ENCODE measurements at places on chromosomes 16 and 17.

DNA sequence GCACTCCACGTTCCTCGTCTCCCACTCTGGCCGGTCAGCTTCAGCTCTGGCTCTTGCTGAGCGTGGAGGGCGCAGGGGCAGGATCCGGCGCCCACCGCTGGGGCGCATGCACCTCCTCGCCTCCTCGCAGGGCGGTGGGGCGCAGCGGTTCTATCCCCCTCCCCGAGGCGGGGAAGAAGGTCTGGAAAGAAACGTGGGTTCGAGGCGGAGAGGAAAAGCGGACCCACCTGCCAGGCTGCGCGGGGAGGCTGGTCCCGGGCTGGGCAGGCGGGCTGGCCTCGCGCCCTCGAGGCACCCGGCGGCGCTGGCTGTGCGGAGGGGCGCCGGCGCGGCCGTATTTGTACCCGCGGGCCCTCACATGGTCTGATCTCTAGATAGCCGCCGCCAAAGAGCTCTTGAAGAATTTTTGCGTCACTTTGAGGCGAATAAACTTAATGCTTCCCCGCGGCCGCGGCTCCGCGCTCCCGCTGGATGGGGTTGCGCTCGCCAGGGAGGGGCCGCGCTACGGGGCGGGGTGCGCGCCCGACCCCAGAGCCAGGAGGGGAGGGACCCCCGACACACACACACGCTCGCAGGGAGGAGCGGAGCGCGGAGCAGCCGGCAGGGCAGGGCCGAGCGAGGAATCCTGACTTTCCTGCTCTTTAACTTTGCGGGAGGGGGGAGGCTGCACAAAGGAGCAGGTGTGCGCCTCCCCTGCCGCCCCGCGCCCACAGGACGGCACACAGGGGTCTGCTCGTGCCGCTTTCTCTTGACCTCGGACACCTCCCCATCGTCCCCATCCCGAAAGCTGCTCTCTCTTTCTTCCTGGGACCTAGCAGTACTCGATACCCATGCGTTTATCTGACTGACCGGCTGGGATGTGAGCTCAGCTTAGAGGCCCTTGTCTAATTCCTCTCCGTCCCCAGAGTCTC is at the start of gene SLC6A4:
SLC6A4 (minus strand) TSS at position 312 of the 911 bp plus-strand sequence. CDS start 13,739 bp downstream, outside the sequence.
- DNase-seq: peak; percentile 54

GRCh38 chr17:35531160-35531559 is 6.3 kb downstream of the SLFN12L start:
- DNase-seq: no peak

DNA sequence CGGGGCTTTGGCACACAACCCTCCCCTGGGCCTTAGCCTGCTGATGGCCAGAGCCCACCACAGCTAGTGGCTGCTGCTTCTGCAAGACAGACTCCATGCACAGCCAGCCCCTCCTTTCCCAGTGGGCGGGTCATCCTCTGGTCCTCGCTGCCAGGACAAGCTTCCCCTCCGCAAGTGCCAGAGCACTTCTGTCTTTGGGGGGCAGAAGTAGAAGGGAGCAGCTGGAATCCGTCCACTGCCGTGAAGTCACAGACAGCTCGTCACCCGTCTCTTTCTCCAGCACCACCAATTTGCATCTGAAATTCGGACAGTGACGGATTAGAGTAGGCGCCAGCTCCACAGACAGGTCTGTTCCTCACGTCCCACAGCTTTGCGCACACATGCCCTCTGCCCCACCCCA is 31.3 kb upstream of the NAT9 start:
- DNase-seq: no peak

DNA sequence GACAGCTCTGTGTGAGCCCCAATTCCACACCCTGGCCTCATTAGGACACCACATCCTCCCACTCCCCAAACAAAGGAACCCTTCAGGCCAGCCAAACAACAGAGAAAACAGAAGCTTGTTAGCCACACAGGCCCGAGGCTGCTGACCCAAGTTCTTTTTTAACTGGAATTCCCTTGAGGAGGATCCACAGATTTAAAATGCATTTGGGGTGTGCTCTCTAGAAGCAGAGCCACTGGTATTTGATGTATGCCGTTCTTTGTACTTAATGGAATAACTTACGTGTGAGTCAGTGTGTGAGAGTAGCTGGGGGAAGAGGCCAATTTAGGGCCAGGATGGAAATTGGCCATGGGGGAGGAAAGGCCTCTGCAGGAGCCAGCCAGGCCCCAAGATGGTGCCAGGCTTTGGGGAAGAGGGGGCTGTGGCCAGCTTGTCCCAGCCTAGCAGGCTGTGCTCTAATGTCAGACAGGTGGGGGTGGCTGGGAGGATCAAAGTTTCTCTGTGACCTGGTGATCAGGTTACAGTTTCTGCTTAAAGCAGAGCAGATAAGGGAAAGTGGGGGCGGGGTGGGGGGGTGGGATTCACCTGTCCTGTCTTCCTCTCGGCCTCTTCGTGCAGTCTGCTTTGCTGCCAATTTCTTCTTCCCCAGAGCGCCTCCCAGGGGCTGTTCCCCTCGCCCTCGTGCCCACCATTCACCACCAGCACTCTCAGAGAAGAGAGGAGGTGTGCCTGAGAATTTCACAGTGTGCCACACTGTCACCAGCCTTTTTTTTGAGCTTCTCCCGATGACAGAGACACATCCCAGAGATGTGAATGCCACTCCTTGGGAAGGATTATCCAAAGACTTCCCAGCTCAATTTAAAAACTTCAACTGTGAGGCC is 50.8 kb downstream of the TOM1L2 start:
- DNase-seq: no peak

- DNase-seq: no peak
These were observed 42.6 kb upstream of the SKAP1 start for GRCh38 chr17:48472411-48473281.

DNA sequence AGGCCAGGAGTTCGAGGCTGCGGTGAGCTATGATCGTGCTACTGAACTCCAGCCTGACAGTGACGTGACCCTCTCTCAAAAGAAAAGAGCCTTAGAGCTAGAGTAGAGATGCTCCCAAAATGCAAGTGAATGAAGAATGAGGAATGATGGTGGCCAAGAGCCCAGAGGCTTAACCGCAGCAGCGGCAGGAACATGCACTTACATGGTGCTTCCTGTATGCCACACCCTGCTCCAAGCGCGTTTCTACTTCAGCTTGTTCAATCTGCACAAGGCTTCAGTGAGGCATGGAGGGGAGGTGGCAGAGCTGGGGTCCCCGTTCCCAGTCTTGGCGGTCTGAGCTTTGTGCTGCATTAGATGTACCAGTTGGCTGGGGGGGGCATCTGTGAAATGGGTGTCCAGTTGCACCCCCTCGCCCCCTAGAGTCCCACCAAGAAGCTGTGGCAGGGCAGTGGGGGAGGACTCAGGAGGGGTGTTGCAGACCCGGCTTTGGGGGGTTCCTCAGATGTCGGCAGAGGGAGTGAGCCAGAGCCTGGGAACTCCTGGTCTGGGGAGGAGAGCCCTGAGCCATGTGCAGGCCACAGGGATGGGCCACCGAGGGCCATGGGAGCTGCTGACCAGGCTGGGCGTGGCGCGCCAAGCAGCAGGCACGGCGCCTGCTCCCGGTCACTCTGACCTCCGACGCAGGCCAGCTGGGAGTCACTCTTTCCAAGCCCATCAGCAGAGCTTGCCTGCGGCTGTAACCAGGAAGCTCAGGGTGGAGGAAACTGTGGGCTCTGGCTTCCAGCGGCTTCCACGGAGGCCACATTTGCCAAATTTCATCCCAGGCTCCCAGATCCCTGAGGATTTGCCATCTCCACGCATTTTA is 260.1 kb downstream of the PARN start:
- no peak for DNase-seq

GRCh38 chr16:21265104-21265837 is 12.8 kb downstream of the CRYM start:
- DNase-seq: no peak

GRCh38 chr17:22514315-22514714 is 822.0 kb downstream of the KCNJ18 start:
- DNase-seq: no peak

- DNase-seq: no peak
These were observed 10.8 kb upstream of the RASD1 start for GRCh38 chr17:17506893-17507464.

DNA sequence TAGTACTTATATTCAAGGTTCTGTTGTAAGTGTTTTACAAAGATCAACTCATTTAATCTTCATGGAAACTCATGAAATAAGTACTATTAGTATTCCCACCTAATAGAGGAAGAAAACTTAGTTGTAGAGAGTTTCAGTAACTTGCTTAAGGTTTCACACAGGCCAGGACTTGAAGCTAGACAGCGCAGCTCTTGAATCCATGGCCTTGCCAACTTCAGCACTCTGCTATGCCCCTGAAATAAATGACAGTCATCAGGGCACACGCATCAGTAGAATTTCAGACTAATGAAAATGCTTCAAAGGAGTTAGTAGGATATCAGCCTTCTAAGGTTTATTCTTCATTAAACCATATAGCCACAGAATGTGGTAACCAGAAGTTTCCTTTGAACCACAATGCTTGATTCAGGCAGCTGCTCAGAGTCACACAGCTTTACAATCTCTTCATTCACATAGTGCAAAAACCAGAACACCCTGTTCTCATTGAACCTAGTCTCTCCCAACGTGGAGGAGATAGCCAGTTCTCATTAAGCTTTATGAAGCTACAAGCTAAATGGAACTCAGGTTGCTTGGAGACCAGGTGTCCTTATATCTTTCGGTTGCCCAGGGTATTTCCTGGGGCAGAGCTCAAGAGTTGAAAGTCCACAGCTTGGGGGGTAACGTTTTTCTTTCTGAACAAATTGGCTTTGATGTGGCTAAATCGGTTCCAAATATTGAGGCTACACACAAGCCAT is 39.7 kb downstream of the KCNJ2 start:
- DNase-seq: peak; percentile 8

GRCh38 chr17:74525465-74525725 is 5.9 kb downstream of the CD300LB start:
- no peak for DNase-seq

- DNase-seq: no peak
These were observed 189.7 kb downstream of the ZNF18 start for GRCh38 chr17:11807606-11808005.

DNA sequence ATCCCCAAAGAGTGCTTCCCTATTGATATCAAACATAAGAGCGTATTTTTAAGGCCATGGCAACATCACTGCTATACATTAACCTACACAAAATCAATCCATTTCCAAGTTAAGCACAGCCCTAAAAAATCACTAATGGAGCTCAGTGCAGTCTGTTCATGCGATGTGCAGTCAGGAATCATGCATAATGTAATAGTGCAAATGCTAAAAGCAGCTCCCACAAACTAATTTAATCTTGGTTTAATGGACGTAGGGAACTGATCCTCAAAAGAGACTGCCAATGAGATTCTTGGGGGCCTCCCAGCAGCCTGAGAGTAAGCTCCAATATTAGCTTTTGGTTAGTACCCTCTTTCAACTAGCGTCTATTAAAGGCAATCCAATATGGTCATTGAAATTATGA is 245.9 kb downstream of the TOX3 start:
- no peak for DNase-seq

GRCh38 chr16:54316095-54316889 is 29.7 kb upstream of the IRX3 start:
- no peak for DNase-seq

DNA sequence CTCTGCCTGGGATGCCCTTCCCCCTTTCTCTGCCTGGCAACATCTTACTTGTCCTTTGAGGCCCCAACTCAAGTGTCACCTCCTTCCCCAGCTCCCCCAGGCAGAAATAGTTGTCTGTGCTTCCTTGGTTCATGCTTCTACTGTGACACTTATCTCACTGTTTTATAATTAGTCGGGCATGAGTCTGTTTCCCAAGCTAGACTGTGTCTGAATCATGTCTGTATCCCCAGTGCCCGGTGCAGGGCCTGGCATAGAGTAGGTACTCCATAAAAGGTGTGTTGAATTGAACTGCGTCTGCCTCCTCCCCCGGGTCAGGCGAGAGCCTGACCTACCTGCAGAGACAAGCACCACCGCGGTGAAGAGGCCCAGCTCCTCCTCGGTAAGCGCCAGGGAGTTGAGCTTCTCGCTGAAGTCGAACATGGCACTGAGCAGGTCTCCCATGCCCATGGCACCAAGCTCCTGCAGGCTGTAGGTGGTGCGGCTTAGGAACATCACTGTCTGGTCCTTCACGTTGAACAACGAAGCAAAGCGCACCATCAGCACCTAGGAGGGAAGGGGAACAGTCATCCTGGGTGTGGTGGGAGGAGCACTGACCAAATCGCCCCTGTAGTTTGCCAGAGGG is 6.7 kb downstream of the NR1D1 start:
- DNase-seq: no peak

DNA sequence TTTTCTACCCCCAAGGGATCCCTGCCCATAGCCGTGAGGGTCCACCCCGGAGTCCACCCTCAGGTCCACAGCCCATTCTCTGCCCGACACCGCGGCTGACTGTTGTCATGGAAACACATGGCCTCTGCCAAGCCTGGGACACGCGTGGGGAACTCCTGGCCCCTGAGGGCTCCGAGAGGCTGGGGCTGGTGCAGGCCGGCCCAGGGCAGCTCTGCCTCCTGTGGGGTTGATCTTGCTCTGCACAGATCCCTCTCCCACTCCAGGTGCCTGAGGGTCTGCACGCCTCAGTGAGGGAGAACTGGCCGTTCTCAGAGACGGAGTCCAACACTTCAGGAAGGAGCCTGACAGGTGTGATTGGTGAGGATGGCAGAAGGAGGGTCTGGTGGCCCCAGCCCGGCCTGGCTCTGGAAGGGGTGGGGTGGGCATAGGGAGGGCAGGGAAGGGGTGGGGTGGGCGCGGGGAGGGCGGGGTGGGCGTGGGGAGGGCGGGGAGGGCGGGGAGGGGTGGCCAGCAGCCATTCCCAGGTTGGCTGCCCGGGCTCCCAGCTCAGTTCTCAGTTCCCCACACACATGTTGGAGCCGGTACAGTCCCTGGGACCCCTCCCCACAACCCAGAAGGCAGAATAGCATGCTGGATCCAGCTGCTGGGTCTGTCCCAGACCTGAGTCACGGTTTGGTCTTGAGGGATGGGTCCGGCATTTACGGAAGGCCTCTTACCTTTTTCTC is 6.4 kb downstream of the MRPL28 start:
- no peak for DNase-seq

- no peak for DNase-seq
These were observed 193.7 kb downstream of the C16orf95 start for GRCh38 chr16:87123356-87124001.

DNA sequence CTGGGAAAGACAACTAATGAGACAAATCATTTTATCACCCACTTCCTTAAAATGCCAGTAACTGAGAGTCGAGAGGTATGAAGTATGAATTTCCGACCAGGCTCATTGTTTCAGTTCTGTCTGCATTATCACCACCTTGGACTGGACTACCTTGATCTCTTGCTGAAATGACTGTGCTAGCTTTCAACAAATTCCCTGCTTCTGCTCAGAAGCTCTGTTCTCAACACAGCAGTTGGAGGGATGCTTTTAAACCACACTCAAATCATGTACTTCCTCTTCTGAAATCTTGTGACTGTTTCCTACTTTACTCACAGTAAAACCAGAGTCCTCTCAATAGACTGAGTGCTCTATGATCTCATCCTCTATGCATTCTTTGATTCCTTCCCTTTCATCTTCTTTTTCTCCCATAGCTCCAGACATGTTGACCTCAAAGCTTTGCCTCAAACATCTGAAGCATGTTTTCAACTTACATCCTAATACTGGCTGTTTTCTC is 195.8 kb downstream of the KCNJ2 start:
- DNase-seq: peak; percentile 29

GRCh38 chr17:62720126-62720850 is 87.8 kb downstream of the MARCHF10 start:
- DNase-seq: no peak

GRCh38 chr16:27551036-27551435 is 1.1 kb downstream of the KATNIP start:
- no peak for DNase-seq
